ENCODE measurements at places on chromosomes 12 and 14.

- no peak for DNase-seq
These were observed 90.1 kb downstream of the NCOR2 start for GRCh38 chr12:124477107-124477915.

GRCh38 chr12:112096667-112097066 is 11.9 kb downstream of the NAA25 start:
- no peak for DNase-seq

GRCh38 chr14:64500088-64500487 is 3.5 kb downstream of the ZBTB25 start:
- DNase-seq: no peak

DNA sequence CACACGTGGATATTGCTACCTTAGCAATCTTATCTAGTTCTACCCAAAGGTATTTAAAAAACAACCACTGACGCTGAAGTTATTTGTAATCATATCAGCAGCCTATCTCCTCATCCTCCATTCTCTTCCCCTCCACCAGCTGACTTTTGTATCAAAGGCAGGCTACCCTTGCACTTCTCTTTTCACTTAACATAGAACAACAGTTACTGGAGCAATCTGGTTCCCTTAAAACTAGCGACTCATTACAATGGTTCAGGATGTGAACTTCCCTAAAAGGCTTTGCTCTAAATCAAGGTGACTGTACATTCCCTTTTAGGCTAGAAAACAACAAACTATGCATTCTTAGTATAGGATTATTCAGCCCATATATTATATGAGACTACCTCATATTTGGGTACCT is 404.7 kb downstream of the APAF1 start:
- no peak for DNase-seq

DNA sequence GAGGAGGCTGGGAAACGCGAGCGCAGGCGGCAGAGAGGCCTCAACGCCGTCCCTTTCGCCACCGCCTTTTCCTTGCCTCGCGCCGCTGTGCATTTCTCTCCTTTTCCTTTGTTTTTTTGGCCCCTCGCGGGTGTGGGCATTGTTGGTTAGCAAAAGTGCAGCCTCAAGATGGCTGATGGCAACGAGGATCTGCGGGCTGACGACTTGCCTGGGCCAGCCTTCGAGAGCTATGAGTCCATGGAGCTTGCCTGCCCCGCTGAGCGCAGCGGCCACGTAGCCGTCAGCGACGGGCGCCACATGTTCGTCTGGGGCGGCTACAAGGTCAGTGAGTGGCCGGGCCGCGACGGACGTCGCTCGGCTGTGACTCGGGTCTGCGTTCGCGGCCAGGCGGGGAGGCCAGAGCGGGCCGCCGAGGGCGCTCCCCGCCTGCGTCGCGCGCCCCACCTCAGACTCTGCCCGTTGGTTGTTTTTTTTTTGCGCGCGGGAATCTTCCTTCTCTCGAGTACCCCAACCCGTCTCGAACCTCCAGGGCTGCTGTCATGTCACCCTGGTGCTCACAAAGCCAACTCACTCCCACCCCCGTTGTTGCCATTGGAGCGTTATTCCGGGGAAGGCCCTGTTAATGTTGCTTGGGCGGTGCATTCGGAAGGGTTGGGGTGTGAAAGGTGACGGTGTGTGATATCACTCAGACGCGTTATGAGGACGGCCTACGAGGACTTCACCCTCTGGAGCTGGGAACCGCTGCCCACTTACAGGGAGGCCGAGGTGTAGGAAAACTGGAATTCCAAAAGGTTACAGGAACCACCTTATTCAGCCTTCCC is 558 bp downstream of the KLHDC2 start:
- DNase-seq: peak; percentile 63

DNA sequence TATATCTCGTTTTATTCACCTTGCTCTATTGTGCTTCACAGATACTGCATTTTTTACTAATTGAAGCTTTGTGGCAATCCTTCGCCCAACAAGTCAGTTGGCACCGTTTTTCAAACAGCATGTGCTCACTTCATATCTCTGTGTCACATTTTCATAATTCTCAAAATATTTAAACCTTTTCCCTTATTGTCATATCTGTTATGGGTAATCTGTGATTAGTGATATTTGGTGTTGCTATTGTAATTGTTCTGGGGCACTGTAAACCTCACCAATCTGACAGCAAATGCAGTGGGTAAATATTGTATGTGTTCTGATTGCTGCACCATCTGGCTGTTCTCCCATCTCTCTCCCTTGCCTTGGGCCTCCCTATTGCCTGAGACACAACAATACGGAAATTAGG is 191.3 kb downstream of the BTG1 start:
- no peak for DNase-seq

- DNase-seq: no peak
These were observed 224.2 kb upstream of the EEA1 start for GRCh38 chr12:93153321-93153720.

DNA sequence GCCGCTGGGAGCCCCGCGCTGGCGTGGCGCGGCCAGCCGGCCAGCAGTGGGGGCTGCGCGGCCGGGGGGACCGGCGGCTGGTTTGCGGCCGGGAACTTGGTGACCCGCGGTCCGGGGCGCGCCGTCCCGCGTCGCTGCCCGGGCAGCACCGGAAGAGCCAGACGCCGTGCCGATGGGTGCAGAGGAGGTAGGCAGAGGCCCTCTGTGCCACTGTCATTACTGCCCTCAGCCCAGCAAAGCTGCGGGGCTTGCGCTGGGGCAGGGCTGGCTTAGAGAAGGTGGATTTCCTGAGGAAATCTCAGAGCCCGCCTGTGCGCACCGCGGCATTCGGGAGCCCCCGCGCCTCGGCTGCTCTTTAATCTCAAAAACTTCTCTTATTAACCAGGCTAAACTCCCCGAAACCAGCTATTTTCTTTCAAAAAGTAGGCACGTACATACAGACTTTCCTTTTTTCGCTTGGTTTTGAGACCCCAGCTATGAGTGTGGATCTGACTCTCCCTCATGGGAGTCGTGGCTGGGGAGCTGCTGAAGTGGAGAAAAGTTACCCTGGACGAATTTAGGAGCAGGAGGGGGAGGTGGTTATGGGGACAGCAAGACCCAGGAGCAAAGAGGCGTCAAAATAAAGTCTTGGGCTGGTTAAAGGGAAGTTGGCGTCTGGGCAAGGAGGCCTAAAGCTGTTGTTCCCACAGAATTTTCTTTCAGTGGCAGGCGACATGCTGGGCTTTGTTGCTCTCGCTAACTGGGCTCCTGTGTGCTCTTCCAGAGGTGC is 802 bp downstream of the SUSD6 start:
- peak; percentile 58 for DNase-seq

DNA sequence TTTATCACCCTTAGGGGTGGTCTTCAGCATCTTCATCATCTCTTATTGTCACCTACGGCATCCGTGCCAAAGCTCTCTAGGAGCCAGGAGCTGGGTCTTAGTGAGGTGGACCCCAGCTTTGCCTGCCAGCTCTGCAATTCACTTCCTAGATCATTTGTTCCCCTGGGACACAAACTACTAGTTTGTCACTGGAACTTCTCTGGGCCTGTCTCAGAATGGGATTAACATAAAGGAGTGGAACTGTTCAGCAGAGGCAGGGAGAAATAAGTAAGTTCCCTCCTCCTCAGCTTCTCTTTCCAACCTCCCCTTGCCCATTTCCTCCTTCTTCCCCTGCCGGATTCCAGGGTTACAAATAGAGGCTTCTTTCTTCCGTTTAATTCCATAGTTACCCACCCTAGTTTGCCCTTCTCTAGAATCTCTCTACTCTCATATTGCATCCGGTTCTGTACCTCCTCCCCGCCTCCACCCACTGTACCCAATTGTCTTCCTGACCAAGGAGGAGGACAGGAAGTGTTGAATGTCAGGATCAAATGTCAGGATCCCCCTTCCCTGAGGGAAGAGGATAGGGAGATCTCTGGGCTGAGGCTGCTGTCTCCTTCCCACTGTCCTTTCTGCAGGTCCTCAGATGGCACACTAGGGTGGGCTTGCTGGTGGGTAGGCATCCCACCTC is 25.0 kb downstream of the LARP4 start:
- no peak for DNase-seq

GRCh38 chr12:21337959-21338744 is 3.4 kb upstream of the SLCO1A2 start:
- no peak for DNase-seq

DNA sequence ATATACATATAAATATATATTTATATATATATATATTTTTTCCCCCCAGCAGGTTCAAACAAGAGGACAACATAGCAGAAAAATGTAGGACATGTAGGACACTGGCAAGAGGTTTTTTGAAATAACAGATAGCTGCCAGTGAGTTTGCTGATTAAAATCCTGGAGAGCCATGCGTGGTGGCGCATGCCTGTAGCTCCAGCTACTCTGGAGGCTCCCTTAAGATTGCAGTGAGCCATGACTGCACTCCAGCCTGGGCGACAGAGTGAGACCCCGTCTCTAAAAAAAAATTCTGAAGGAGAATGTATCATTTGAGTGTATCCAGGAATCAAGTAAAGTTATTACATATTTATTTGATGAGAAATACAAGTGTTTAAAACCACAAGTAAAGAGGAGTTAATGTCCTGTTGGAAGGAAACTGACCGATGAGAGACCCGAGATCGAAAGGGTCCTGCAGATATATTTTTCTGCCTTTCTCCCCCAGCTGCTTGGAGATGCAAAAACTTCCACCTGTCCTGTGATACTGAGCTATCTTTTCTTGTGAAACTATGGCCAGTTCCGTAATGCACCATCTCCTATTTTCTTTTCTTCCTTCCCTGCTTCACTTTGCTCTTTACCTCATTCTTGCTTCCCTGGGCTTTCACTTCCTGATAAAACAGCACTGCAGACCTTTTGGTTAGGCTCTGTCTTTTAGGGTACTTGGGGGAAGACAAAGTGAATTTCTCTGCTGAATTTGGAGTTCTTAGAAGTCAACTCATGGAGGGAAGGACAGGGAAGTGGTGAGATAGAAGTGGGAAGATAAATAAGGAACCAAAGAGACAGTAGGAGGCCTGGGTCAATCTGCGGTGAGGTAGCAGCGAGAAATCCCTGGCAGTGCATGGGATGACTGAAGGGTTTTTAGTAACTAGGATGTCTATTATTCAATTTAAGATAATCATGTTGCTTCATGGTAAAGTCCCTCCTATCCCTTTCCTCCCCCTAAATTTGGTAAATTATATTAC is 41.2 kb upstream of the SLC2A13 start:
- no peak for DNase-seq

- DNase-seq: peak; percentile 89
These were observed 41.6 kb upstream of the CAPRIN2 start for GRCh38 chr12:30796313-30796780.

DNA sequence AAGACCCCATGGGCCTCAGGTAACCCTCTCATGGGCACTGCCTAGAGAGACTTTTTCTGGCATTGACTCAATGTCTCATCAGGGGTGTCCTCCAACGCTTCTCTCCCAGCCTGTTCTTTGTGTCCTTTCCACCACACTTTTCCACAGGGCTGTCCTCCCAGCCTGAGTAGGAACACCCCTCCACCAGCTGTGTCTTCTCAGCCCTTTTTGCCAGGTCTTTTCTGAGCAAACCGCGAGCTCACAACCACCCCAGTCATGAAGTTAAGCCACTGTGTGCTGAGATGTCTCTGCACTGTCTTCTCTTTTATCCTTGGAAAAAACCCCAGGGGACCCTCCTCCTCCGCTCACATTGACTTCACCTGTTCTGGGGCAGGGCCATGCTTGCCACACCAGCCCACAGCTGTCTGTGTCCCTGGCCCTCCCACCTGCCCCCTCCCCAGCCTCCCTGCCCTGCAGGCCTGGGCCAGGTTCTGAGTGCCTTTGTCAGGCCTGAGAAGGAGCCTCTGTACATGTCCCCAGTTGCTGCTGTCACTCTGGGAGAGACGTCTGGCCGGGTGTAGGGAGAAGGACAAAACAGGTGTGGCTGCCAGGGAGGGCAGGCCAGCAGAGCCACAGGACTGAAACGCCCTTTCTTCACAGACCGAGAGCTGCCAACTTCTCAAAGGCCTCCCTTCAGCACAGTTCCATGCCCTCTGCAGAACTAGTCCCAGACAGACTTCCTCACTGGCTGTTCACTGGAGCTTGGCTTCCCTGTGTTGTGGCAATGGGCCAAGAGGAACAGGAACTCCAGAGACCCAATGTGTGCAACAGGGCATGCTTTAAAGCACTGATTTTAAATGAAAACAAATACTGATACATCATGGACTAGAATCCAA is 50.5 kb upstream of the PNMA1 start:
- DNase-seq: no peak

DNA sequence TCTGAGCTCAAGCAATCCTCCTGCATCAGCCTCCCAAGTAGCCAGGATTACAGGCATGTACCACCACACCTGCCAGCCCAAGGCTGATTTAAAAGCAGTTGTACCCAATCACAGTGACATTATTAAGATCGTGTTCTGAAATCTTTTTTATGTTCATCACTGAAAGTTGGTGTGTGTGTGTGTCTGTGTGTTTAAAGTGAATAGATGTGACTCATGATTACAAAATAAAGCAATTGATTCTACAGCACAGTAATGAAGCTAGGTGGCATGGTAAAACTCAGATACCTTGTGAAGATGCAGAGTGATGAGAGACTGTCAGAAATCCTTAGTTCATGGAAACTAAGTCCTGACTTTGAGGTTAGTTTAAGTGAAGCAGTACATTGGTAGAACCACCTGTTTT is 74.2 kb upstream of the ATP2B1 start:
- no peak for DNase-seq

GRCh38 chr12:124727922-124728321 is 135.7 kb downstream of the SCARB1 start:
- DNase-seq: no peak

DNA sequence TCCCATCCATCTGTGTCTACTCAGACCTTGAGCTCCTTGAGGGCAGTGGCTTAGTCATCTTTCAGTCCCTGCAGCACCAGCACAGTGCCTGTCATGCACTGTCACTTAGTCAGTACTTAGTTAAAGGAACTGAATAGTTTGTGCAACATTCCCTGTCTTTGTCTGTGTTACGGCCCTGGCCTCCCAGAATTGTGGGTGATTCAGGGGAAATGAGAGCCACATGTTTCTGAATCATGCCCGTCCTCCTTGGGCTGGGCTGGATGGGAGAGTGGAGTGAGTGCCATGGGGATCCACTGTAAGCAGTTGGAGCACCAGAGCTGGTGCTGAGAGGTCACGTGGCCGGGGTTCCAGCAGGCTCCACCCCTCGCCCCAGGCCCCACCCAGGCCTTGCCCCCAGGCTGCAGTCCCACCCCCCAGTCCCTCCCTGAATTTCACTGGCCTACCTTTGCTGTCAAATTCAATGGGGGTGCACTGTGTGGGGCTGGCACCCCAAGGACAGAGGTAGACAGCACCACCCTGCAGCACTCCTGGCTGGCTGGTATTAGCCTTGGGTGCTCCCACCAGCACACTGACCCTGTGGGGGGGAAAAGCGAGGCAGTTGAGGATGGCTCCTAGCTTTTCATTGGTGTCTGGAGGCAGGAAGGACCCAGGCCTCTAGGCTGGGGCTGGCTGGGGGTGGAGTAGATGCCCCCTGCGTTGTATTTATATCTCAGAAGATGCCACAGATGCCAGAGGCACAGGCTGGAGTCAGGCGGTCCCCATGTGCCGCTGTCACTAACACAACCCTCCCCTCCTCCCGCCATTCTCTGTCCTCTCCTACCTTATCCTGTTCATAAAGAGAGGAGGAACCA is 7.5 kb downstream of the ITGA5 start:
- DNase-seq: no peak

Data from ecto neural progenitor cell (in vitro differentiated cells).